Stimulated activated CD8-positive, alpha-beta memory T cell treated with anti-CD3 and anti-CD28 coated beads, Interleukin-12 subunit alpha, Interleukin-12 subunit beta, amount 100 ng/mL, for 4 hours (primary cell): ENCODE measurements at places on chromosomes 12 and 14.

DNA sequence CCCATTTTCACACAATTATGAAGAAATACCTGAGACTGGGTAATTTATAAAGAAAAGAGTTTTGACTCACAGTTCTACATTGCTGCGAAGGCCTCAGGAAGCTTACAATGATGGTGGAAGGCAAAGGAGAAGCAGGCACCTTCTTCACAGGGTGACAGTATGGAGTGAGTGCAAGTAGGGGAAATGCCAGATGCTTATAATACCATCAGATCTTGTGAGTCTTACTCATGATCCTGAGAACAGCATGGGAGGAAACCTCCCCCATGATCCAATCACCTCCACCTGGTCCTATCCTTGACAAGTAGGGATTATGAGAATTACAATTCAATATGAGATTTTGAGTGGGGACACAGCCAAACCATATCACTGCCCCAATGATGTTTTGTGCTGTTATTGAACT, 189.3 kb upstream of the CRY1 start:
- DNase-seq = no peak

GRCh38 chr14:63544591-63545299, 1.6 kb upstream of the PPP2R5E start:
- DNase-seq = no peak

- no peak for DNase-seq
Measured at GRCh38 chr14:104885973-104886689, 21.1 kb downstream of the CEP170B start.

GRCh38 chr12:54042970-54043853, 10.4 kb downstream of the HOXC5 start:
- no peak for DNase-seq

DNA sequence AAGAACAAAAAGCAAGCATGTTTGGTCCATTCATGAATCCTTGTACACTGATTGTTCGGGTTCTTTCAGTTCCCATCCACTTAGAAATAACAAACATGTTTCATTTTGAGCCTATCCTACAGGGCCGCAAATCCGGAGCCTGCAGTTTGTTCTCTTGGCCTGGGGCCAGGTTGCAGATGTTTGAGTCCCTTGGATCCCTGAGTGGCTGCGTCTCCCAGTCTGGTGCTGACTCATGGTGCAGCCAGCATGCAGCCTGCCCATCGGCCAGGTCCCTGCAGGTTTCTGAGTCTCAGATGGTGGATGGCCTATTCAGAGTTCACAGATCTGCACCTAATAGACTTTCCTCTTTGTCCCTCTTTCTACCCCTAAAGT, 1.9 kb upstream of the DYNC1H1 start:
- DNase-seq = no peak

- no peak for DNase-seq
Measured at GRCh38 chr12:47808574-47809365, 10.9 kb downstream of the HDAC7 start.

DNA sequence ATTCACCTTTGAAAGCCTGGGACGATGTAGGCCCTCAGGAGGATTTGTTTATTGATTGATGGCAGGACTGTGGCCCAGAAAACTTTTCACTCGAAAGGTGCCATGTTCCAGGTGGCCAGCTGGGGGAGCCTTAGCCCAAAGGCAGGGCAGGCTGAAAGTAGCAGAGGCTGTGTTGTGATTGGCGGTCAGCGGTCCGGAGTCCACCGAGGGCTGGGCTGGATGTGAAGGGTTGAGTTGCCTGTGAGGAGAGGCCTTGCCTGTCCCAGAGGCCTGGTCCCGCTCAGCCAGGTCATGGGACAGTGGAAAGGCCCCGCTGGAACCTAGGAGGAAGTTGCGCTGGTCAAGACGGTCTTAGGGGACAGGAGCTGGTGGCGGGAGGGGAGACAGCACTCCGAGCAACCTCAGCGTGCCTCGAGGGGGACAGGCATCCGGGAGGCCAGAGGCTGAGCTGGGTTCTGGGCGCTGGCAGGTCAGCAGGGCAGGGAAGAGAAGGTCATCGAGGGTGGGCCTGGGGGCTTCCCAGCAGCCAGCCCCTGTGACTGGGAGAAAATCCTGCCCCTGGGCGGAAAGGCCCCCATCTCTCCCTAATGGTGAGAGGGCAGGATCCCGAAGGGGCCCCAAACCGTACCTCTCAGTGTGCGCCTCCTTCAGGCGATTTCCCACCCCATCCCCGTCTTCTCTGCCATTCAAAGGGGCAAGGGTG, 26.3 kb downstream of the CMA1 start:
- DNase-seq = peak; percentile 18

DNA sequence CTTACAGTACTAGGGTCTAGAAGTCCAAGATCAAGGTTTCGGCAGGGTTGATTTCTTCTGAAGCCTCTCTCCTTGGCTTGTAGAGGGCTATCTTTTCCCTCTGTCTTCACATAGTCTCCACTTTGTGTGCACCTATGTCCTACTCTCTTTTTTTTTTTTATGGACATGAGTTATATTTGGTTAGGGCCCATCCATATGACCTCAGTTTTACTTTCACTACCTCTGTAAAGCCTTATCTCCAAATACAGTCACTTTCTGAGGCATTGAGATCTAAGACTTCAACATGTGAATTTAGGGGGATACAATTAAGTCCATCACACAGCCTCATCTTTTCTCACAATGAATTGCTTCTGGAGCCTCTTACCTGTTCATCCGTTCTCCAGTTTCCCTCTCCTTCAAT, 5.9 kb upstream of the SPTB start:
- DNase-seq = no peak

DNA sequence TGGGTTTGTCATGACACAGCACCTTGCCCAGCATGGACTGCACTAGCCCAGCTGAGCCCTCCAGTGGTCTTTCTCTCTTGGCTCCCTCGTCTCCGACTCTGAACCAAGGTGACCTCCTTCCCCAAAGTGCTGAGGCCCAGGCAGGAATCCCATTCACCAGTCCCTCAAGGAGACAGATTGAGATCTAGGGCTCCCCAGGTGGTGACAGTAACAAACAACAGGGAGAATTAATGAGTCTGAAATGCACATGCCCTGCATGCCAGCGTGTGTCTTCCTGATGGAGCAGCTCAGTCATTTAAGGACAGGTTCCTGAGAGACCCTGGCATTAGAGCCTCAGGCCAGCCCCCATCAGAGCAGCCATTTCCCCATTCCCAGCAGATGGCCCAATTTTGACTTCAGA, 51.4 kb upstream of the OAS1 start:
- no peak for DNase-seq

DNA sequence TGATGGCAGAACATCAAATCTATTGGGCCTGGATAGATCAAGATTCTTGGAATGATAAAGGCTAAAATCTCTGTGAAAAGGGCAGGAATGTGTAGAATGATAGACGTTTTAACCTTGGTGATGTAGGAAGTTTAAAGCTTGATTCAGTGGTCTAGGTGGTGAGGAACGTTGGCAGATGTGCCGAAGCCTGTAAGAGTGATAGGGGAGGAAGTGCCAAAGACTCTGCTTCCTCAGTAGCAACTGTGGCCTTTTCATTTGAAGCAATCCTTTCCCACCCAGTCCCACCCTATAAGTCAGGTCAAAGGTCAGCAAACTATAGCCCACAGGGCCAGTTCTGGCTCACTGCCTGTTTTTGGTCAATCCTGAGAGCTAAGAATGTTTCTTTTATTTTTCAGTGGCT, 62.2 kb downstream of the MBIP start:
- DNase-seq = no peak

DNA sequence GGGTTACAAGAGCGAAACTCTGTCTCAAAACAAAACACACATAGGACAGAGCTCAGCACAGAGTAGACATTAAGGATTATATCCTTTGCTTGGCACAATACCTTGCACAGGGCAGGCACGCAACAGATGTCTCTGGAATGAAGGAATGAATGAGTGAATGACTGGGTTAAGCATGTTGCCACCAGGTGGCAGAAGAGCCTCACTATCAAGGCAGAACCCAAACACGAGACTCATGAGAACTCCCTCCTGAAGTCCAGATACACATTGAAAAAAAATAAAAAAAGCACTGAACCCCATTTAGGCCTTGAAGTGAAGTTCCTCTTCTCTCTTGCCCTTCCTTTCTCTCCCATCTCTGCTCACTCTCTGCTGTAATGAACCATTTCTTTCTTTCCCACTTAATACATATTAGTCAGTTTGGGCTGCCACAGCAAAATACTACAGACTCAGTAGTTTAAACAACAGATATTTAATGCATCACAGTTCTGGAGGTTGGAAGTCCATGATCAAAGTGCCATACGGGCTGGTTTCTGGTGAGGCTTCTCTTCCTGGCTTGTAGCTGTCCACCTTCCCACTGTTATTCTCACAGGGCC, 26.6 kb upstream of the LTA4H start:
- DNase-seq = peak; percentile 34

DNA sequence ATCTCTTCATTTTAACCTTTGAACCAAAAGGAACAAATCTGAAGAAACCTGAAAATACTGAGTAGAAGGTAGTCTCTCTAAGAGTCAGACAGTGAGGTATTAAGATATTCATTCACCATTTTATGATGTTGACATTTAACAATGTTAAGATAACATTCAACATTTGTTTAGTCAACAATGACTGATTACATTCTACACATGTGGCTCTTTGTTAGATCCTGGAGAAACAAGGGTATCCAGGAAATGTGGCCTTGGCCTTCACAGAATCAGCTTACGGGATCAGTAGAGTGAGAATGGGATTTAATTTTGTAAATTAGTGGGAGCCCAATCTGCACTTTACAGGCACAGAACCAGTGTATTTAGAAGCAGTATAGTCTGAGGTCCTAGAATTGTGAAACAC, 355.5 kb downstream of the KCNH5 start:
- DNase-seq = no peak

DNA sequence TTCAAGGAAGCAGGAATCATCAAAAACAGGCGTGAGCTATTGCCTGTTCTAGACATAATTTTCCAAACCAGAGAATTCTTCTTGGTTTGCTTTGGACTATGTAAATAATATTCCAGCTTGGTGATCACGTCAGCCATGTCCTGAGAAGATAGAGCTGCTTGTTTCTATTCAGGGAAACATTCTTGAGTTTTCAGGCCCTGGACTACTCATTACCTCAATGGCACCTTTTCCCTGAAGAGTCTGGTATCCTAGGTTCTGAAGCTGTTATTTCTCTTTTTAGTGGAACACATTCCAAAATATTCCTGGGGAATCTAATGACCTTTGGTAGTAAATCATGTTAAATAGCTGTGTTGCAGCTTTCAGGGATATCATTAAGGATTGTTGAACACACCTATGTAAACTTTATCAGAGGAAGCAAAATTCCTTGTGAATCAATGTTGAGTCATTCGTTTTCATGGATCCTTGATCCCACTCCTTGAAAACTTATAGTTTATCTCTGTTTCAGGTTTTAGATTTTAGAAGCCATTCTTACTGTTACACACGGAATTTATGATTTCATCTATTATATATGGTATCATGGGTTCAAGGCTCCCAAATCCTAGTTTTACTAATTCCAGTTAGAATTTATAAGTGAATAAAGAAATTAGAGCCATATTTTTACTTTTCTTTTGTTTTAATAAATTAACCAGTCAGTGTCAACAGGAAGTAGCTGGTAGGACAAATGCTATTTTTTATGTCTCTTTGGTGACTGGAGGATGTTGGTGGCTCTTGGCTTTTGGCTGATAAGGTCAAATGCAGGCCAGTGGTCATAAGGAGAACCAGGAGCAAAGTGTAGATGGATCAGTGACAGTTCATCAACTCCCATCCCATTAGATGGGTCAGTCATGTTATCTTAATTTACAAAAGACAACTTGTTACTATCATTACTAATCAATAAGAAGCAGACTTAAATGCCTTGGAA, 380.1 kb downstream of the ZFP36L1 start:
- DNase-seq = no peak

DNA sequence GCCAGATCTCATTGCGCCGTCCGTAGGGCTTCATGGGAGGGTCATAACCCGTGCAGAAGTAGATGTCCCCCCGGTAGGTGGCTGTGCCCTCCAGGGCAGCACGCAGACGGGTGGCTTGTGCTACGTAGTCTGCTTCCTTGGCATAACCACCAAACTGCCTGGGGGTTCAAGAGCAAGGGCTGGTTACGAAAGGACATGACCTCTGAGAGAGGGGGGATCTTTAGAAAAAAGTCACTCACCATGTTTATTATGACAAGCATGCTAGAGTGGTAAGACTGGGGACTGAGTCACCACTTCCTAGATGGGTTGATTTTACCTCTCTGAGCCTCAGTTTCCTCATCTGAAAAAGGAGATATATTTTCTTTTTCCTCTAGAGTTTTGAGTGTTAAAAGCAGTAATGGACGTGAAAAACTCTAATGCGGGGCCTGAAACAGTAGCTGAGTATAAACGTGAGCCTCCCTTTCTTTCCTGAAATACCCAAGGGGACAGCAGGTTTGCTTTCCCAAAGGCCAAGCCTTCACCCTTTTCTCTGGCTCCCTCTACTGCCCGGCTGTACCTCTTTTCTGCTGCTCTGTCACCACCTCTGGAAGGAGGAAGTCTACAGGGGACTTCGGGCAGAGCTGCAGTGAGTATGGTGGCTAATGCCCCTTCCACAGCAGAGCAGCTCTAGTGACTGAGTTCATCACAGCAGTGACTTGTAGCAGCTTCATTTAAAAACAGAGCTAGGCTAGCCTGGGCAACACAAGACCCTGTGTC, 23.5 kb upstream of the GPRC5D start:
- no peak for DNase-seq

GRCh38 chr12:124753993-124754392, 109.7 kb downstream of the SCARB1 start:
- DNase-seq = no peak

DNA sequence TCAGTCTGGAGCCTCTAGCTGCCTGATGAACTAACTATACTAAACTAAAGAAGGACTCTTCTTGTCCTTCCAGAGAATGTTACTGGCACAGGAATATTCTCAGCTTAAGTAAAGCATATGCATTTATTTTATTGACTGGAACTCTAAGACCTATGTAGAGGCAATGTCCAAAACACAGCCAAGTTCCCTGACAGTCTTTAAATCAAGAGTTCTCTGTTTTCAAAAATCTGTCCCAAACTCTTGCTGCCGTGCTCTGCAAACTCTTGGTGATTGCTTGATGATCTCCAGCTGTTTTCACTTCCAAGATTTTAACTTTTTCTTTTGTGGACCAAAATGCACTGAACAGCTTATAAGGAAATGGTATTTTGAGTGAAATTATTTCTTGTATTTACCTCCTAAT, 67.5 kb upstream of the DAAM1 start:
- DNase-seq = no peak

DNA sequence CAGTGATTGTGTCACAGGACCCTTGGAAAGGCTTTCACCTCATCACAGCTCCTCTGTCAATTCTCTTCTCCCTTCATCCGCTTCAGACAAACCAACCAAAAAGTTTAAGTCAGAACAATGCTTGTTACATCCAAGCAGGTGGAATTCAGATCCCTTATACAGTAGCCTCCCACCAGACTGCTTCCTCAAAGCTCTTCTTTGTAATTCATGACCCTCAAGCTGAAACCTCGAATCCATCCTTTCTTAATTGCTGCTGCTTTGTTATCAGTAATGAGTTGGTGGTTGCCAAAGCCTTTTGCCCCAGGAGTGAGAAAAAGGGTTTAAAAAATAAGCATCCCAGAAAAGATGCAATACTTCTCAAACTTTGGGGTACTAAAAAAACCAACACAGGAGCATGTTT, 9.5 kb downstream of the BEST3 start:
- no peak for DNase-seq
